Stimulated activated CD4-positive, alpha-beta T cell treated with anti-CD3 and anti-CD28 coated beads, Interleukin-15, amount 100 ng/mL, for 48 hours (primary cell): ENCODE measurements at places on chromosomes 1 and 21.

- no peak for DNase-seq
Observed at GRCh38 chr1:85502625-85503083, 37.7 kb upstream of the DDAH1 start.

DNA sequence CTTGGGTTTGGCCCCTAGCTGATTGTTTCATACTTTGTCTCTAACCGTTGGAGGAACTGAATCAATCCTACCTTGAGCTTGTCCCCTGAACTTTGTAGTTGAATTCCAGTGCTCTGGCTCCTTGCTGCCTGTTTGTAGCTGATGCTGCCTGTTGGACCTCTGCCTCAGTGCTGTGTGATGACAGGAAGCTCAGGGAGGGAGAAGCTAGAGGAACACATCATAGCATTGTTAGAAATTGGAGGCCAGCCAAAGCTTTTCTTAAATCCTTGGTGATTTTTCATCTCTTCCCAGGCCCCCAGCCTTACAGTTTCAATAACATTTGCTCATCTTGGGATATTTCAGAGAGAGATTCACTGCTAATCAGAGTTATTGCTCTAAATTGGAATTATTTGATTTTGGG is 34.0 kb downstream of the MACF1 start:
- DNase-seq: no peak

- DNase-seq: no peak
Observed at GRCh38 chr1:185404907-185405568, 88.0 kb upstream of the IVNS1ABP start.

- peak; percentile 1 for DNase-seq
Observed at GRCh38 chr1:246875041-246876026, 56.4 kb downstream of the AHCTF1 start.

- DNase-seq: no peak
Observed at GRCh38 chr1:59486615-59487014, 189.7 kb downstream of the FGGY start.

GRCh38 chr1:207077470-207078377 is 10.9 kb upstream of the C4BPB start:
- DNase-seq: peak; percentile 25

- no peak for DNase-seq
Observed at GRCh38 chr1:175070818-175071217, 3.2 kb downstream of the TNN start.

DNA sequence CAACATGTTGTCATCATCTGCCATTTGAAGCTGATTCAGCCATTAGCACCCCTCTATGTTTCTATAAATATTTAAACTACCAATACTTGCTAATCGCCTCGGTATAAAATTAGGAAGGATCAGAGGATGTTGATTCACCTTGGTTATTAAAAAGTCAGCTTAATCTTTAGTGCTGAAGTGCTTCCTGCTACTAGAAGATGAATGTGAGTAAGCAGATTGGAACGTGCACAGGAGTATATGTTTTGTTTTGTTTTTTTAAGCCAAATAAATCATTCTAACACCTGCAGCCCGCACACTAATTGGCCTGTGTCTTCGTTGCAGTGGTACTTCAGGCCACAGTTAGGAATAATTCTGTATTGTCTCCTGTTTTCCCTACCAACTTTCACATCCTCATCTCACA is 485.7 kb downstream of the AJAP1 start:
- no peak for DNase-seq

DNA sequence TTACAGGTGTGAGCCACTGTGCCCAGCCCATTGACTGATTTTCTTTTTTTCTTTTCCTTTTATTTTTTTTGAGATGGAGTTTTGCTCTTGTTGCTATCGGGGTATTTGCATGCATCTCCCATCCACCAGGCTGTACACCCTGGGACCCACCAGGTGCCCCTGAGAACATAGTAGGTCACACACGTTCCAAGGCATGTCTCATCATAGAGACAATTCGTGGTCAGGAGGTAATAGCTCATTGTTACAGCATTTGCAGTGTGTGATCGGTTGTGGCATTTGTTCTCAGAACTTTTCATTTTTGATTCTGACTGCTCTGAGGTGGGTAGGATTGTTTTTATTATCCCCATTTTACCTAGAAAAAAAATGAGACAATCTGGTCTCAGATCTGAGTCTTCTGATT is 29.6 kb downstream of the BCL9 start:
- no peak for DNase-seq

DNA sequence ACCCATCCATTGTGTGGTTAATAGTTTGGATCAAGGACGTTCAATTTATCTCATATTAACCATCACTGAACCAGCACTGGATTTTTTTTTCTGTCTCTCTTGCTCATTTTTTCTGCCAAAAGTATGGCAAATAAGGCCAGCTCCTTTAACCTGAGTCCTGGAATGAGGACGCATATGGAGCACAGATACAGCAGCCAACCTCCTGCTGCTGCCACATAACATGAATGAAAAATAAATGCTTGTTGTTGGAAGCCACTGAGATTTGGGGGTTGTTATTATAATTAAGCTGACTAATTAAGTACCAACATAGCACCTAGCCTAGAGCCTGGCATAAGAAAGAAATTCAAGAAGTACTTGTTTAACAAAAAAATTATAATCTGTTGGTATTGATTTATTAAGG is 335.3 kb upstream of the DUSP10 start:
- no peak for DNase-seq

- no peak for DNase-seq
Observed at GRCh38 chr1:53145942-53146708, 3.7 kb upstream of the SLC1A7 start.

- no peak for DNase-seq
Observed at GRCh38 chr1:65174585-65174984, 26.6 kb downstream of the AK4 start.

- DNase-seq: no peak
Observed at GRCh38 chr1:118985640-118986554, 2.2 kb downstream of the TBX15 start.

DNA sequence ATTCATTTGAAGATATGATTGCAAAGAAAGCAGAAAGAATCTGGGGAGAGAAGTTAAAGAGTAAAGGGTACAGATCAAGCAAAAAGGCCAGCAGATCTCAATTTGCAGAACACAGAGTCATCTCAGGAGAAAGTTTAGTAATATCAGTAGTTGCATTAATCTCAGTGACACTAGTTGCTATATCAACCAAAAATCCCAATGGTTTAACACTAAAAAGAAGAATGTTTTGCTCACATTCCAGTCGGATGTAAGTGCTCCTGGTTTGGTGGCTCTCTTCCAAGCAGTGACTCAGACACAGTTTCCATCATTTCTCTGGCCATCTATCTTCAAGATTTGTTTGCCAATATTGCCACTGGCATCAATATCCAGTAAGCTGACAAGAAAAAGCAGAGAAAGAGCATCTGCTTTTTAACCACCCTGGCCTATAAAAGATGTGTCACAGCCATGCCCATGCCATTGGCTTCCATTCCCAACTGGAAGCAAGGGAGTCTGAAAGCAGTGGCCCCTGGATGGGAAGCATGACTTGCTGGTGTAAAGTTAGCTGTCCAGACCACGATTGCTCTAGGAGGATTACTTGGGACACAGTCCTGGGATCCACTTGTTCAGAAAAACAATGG is 45.5 kb upstream of the AIM2 start:
- DNase-seq: no peak

DNA sequence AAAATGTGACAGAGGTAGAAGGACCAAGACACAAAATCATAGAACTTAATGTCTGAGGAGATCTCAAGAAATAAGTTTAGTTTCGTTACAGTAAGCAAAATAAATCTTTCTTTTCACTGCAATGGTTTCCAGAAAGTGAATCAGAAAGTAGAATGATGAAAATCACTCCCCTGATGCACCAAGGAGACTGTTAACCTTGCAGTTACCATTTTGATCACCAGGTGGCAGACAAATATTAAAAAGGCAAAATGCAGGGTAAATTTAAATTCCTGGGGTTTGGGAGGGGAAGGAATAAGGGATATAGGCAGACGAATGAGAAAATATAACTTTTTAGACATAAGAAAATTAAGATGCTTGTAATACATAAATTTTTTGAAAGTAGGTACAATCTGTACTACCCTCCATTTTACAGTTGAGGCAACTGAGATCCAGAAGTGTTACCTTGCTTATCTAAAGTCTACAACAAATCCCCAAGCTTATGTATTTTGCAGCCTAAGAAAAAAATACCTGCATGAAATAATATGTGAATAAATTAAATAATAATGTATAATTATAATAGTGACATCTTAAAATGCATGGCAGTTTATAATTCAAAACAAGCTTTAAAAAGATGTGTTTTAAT is 253.2 kb downstream of the CRB1 start:
- peak; percentile 6 for DNase-seq

DNA sequence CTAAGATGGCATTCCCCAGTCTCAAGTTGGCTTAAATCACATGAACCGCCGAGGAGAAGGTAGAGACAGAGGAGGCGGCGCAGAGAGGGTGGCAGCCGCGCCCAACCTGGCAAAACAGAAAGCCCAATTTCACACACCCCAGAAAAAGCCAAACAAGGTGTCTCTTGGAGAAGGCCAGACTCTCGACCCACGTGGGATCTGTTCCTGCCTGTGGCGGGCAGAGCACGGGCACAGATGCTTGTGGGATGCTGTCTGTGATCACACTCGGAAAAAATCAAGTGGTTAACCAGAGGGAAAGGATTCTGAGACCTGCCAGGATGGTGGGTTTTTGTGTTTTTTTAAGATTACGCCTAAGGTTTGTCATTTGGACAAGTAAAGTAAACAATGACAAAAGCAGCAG is 80.7 kb downstream of the MRPL37 start:
- DNase-seq: no peak

- DNase-seq: no peak
Observed at GRCh38 chr1:226491093-226491850, 57.3 kb upstream of the STUM start.

- no peak for DNase-seq
Observed at GRCh38 chr1:207191776-207192175, 87.7 kb downstream of the C4BPA start.

GRCh38 chr1:165597883-165598675 is 33.0 kb upstream of the MGST3 start:
- peak; percentile 95 for DNase-seq

DNA sequence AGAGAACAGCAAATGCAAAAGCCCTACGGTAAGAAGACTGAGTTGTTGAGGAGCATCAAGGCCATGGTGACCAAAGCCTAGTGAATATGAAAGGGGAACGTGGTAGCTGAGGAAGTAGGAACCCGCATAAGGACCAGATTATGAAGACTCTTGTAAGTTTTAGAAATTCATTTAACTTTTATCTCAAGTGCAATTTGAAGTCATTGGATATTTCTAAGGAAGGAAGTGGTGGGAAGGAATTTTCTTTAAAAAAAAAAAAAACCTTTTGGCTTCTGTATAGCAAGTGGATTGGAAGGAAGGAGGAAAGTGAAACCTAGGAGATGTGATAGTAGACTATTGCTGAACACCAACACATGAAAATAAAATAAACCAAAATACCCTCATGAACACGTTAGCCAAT is 119.0 kb downstream of the TNFSF18 start:
- no peak for DNase-seq

GRCh38 chr1:207156826-207157225 is 52.8 kb downstream of the C4BPA start:
- DNase-seq: no peak

- DNase-seq: no peak
Observed at GRCh38 chr1:7373251-7373650, 397.8 kb upstream of the VAMP3 start.

DNA sequence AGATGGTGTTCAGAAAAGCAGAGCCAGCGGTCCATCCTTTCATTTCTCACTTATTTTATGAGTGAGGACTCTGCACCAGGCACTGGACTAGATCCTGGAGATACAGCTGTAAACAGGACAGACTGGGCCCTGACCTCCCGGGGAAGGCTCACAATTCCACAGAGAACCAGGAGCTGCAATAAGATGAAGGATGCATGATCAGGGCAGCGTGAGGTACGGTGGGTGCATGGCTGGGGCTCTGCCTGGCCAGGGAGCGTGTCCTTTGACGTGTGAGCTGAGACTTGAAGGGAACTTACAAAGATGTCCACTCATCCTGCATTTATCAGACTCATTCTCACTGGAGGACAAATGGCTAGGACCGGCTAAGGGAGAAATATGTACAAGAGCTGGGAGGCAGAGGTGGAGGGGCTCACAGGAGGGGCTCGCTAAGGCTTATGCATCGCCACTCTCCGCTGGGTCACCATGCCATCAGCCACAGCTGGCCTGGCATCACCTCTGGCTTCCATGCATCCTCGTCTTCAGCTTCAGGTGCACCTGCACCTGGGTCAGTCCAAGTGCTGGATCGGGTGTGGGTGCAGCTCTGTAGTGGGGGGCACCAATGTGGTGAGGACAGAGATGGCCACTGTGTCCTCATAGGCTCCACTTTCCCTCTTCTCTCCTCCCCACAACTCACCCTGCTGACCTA is 213.9 kb downstream of the TOMM20 start:
- no peak for DNase-seq

- DNase-seq: no peak
Observed at GRCh38 chr21:31576428-31576827, 83.1 kb upstream of the SOD1 start.

- DNase-seq: no peak
Observed at GRCh38 chr1:165903672-165904071, 76.3 kb downstream of the UCK2 start.

DNA sequence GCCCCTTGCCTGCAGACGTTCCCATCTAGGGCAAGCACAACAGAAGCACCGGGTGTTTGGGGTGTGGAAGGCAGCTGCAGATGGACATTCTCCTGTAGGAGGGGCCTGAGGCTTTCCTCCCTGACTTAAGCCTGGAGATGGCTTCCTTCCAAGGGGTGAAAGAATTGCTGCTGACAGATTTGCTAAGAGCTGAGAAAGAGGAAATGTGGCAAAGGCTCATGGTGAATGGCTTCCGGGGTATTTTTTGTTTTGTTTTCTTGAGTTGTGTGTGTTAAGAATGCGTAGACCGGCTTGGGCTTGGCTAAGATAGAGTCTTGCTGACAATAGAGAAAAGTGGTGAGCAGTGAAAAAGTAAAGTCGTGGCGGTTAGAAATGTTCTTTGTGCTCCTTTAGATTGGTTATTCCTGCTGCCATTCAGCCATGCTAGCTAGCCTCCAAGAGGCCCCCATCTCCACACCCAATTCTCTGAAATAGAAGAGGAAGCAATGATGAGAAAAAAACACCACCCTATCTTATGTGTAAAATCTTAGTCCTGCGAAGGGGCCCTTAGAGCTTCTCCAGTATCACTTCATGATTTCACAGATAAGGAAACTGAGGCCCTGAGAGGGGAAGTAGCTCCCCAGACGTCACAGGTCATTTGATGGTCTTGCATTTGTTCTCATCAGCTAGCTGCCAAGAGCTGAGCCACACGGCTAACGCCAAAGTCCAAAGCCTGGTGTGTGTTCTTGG is 36.9 kb downstream of the EIF2D start:
- no peak for DNase-seq

GRCh38 chr21:45155910-45156309 is 81.5 kb downstream of the ADARB1 start:
- DNase-seq: no peak

GRCh38 chr1:8439015-8439702 is 121.2 kb downstream of the SLC45A1 start:
- no peak for DNase-seq
